ENCODE measurements at places on chromosomes 3 and 15.

DNA sequence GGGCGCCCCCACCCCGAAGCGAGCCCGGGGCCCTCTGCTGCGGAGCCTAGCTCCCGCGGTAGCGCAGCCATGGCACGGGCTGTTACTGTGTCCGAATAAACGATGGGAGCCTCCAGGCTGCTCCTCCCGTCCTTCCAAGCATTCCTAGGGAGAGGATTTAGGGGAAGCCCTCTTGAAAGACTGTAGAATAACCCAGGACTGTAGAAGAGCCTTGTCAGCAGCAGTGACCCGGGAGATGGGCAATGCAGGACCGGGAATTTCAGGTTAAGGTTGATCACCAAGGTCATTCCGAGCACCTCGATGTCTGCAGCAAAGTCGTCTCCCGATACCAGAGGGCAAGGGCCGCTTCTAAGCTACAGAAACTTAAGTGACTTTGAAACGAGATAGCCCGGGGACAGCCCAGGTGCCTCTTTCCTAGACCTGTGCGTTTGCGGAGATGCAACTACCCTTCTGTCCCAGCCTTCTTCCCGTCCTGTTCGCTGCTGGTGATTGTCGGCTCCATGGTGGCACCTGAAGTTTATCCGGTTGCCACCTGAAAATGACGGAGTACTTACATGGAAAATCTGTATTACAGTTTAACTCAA lies 753 bp upstream of the MYO5A start:
- DNase-seq: no peak

DNA sequence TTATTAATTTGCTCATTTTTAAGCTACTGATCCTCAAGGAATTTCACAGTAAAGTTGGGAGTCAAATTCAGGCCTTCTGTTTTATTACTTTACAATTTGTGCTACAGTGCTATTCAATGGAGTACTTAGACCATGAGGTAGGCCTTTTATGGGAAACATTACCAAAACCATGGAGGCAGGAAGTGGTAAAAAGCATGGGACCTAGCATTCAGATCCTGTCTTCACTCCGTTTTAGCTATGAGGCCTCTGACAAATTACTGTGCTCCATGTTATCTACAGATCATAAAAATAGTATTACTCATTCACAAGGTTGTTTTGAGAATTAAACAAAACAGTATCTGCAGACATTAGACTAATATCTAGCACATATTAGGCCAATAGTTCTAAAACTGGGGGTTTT lies 140.6 kb upstream of the SLITRK3 start:
- DNase-seq: no peak

DNA sequence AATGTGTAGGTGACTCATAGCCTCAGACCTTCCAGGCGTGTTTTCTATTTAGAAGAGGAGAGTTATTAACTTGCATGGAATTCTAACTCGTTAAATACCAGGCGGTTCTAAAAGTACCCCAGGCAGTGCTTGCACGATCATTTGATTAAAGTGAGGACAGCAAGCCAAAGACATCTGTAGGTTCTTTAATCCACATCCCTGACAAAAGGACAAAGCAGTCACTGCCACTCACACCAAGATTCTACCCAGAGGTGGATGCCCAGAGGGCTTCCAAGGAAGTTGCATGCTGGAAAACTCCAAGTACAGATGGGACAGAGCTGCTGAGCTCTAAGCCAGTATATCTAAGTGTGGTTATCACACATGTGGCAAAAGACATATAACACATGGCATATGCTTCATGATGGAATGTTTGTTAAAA lies 372.1 kb downstream of the ROBO2 start:
- DNase-seq: peak; percentile 34

- DNase-seq: peak; percentile 56
These were observed 38.4 kb upstream of the PPP2R3A start for GRCh38 chr3:135927155-135927554.

DNA sequence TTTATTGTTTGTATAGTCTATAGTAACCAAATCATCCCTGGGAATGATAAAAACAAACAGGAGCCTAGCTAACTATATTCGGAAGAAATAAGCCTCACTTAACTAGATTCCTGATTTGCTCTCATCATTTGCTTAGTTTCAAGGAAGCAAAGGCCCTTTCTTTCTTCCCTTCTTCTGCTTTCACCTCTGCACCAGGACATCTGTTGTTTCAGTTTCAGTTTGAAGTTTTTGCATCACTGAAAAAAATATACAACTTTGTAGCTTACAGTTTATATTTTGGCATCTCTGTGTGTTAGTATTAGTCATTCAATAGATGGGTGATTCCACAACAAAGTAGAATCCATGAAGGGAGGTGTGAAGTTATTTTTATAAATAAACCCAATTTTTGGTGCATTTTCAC lies 113.6 kb upstream of the SNTN start:
- no peak for DNase-seq

- DNase-seq: no peak
These were observed 911 bp downstream of the CCRL2 start for GRCh38 chr3:46407970-46408369.

All from T1000 (cell line).